ENCODE measurements at places on chromosomes 12 and 14.

GRCh38 chr14:61110316-61111082, 129.5 kb downstream of the SLC38A6 start:
- DNase-seq = no peak

DNA sequence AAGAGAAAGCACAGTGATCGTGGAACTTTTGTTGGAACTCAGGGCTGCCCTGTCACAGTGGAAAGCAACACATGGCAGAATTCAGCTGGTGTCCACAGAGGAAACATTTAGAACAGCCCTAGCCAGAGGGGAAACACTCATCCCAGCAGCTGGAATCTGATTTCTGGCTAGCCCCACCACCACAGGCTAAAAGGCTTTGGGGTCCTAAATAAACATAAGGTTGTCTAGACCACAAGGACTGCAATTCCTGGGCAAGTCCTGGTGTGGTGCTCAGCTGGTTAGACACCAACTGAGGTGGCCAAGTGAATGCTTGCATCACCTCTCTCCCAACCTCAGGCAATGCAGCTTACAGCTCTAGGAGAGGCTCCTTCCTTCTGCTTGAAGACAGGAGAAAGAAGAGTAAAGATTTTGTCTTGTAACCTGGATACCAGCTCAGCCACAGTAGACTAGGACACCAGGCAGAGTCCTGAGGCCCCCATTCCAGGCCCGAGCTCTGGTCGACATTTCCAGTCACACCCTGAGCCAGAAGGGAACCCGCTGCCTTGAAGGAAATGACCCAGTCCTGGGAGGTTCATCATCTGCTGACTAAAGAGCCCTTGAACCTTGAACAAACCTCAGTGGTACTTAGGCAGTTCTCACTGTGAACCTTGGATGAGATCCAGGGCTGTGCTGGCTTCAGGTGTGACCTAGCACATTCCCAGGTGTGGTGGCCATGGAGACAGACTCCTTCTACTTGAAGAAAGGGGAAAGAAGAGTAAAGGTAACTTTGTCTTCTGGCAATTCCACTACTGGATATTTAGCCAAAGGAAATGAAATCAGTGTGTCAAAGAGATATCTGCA, 85.4 kb upstream of the PLXNC1 start:
- no peak for DNase-seq

DNA sequence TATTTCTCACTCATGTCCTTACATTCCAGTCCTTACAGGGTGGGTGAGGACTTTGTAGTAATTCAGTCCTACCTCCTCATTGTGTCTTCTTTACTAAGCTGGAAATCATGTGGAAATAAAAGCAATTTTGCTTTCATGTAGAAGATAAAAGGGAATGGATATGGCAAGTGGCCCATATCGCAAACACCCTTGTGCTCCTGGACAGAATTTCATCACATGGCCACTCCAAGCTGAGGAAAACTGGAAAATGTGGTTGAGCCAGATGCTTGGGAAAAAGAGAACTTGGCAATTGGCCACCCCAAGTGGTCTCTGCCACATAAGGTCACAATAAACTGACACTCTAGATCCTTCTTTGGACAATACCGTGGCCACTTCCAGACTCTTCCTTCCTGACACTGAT, 64.2 kb upstream of the IFNG-AS1 start:
- DNase-seq = no peak

DNA sequence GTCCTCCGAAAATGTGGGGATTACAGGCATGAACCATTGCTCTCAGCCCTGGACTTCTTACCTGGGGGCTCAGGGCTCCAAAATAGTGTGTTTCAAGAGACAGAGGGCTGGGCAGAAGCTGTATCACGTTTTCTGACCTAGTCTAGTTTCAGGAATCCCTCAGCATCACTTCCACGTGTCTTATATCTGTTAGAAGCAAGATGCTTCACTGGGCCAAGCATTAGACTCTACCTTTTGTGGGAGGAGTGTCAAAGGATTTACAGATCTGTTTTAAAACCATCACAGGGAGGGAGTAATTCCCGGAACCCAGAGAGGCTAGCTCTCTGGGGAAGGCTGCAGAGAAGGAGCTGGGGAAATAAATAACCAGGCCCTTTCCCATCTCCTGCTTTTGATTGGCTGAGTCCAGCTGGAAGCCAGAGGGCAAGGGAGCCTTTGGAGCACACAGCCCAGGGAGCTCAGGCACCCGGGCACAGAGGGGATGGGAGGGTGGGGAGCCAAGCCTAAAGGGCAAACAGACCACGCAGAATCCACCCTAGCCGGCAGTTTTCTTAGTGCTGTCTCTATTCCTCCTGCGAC, 33.3 kb upstream of the ALDH2 start:
- DNase-seq = no peak

DNA sequence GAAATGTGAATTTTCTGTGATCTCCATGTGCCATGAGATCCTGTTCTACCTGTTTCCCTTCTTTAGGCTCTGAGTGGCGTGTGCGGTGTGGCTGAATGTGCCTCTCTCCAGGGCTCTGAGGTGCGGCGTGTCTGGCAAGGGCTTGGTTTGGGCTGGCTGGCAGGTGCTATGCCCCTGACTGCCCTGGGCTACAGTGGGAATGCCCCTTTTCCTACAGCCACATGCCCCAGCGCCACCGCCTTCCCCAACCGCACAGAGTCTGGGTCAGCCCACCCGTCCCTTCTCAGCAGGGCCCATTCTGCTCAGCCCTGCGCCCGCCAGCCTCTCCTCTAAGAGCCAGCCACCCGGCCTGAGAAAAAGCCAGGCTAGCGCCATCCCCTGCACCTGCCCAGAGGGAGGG, 24.7 kb downstream of the BTBD6 start:
- DNase-seq = no peak

- no peak for DNase-seq
Measured at GRCh38 chr12:114598111-114598510, 85.9 kb downstream of the TBX3 start.

- no peak for DNase-seq
Measured at GRCh38 chr14:103230658-103231334, 103.2 kb upstream of the EIF5 start.

- no peak for DNase-seq
Measured at GRCh38 chr12:104596134-104596799, 139.5 kb downstream of the CHST11 start.

GRCh38 chr14:70595443-70596185, 4.8 kb downstream of the MED6 start:
- no peak for DNase-seq

GRCh38 chr14:100237735-100238418, 1.1 kb upstream of the YY1 start:
- peak; percentile 86 for DNase-seq

DNA sequence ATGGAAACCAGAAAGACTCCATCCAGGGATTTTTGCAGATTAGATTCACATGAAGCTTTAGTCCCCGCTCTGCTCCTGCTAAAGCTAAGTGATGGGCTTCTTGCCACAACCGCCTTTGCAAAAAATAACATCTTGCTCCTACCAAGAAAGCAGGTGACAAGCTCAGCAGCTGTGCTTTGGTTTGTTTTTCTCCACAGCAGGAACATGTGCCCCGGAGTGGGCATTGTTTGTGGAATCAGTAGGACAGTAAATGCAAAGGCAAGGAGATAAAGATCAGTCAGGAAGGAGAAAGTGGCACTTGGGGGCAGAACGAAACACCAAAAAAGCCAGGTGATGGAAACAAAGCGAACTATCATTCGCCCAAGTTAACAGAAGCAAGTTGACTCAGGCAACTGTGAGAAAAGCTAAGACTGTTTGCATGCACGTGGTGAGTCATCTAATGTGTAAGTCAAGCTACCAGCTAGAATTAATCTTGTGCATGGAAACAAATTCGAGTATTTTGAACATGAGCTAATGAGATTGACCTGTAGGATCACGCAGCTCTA, 165.5 kb upstream of the PLXNC1 start:
- no peak for DNase-seq

GRCh38 chr12:109605599-109606228, 32.1 kb downstream of the MVK start:
- no peak for DNase-seq

DNA sequence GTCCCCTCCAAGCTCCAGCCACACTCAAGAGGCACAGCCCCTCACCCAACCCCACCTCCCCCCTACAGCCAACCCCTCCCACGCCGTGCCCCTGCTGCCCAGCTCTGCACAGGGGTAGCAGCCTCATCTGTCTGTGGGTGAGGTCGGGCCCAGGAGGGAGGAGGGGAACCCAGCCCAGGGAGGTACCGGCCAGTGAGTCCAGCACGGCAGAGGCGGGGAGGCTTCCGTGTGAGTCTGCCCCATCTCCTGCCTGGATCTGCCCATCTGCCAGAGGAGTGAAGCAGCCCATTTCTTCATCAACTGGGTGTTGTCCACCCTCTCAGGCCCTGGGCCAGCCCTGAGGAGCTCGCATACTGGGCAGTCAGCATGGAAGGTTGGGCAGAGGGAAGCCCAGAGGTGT, 54.2 kb downstream of the CCNK start:
- DNase-seq = no peak

DNA sequence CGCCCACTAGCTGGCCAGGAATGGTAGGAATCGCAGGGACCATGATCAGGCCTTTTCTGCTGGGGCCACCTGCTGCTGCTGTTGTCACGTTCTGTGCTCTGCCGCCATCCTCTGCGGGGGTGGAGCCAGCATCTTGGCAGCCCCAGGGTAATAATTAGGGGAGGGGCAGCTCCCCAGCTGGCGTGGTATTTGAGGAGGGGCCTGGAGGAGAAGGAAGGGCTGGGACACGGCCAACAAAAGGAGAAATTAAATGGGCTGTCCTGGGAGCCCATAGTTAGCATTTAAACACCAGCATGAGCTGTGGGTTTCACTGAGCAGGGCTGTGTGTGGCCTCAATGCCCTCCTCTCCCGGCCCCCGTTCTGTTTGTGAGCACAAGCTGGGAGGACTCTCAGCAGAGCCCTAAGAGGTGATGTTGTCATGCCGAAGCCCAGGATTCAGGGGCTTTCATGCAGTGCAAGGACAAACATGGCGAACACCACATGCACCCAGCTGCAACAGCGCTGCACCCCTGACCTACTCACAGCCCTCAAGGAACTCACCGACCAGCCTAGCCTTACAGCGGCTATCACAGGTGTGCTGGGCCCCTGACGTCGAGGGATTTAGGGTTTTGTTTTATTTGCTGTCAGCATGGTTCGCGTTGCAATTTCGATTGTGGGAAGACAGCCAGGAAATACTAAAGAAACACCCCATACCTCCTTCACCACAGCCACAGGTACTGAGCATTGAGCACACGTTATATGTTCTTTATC, 324.3 kb downstream of the CACNA1C start:
- DNase-seq = no peak

DNA sequence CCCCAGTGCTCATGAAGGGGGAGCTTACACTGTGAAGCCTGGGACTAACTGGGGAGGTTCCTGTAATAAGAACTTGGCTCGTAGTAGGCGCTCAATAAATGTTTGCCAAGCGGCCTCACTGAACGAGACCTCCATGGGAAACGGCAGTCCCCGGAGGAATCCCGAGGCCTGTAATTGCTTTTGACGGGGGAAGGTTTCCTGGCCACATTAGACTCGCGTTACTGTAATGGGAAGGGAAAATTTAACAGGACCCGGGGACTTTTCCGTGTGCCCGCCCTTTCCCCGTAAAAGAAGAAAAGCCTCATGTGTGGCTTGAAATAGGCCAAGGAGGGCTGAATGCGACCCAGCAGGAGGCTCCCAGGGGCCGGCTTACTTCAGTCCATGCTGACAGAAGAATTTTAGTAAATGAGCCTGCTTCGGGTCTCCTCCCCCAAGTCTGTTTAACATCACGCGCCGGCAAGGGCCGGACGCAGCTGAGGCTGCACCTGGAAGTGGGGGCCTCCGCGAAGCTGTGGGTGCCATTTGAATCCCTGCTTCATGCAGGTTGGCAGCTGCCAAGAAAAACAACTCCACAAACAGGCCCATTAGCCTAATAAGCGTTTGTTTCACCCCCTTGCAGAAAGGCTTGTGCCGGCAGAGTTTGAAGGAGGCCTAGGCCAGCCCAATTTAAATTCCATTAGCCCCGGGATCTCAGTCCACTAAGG, 39.8 kb upstream of the PWP1 start:
- no peak for DNase-seq

- peak; percentile 53 for DNase-seq
Measured at GRCh38 chr14:75906680-75907280, 75.0 kb downstream of the TGFB3 start.

GRCh38 chr12:17304503-17305347, 698.8 kb upstream of the LMO3 start:
- no peak for DNase-seq

DNA sequence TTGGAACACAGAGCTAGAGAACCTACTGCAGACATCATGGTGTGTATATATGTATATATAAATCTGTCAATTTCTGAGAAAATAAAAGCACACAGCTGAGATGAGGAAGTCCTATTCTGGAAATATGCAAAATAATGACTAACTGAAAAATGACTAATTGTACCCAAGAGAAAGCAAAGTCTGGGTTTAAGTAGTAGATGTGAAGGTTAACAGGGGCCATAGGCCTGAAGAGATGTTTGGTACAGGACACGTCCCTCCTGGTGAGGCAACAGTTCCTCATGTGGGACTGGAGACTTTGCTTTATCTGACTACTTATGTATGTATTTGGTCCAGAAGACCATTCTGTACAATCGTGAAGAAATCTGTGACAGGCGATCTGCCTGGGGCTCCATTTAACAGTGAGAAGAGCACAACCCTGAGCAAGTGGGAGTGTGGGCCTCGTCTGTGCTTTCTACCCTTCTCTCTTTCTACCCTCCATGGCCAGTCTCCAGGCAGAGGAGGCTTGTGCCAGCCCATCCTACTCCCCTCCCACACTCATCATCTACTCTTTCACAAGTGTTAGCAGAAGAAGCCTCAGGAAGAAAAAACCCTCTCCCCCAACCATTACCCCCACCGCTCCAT, 67.5 kb downstream of the SLC41A2 start:
- DNase-seq = no peak

GRCh38 chr14:32590157-32590556, 261.1 kb downstream of the AKAP6 start:
- no peak for DNase-seq

GRCh38 chr14:69632164-69632563, 20.8 kb downstream of the SUSD6 start:
- no peak for DNase-seq

- DNase-seq = peak; percentile 68
Measured at GRCh38 chr12:43444940-43445564, 107.0 kb downstream of the ADAMTS20 start.

GRCh38 chr14:59376686-59377085, 88.5 kb downstream of the GPR135 start:
- no peak for DNase-seq

DNA sequence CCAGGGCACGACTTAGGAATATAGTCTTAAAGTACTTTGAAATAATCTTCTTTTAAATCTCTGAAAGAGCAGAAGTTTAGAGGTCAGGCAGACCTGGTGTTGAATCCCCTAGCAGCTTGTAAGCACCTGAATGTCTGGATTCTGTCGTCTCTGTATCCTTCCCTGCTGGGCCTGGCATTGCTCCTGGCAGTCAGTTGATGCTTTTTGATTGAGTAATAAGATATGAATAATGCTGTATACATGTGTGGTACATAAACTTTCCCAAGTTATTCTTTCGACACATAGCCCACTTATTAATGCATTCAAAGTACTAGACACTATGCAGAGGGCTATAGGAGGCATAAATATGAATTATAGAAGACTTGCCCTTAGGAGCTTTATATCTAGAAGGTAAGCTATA, 31.4 kb downstream of the EVL start:
- no peak for DNase-seq

GRCh38 chr14:67151082-67151666, 38.1 kb upstream of the GARIN2 start:
- no peak for DNase-seq

- DNase-seq = no peak
Measured at GRCh38 chr12:1197264-1198018, 206.4 kb downstream of the ERC1 start.

GRCh38 chr14:103696466-103697071, 18.7 kb downstream of the XRCC3 start:
- no peak for DNase-seq

Data from stimulated activated effector memory CD8-positive, alpha-beta T cell treated with anti-CD3 and anti-CD28 coated beads, Interleukin-12 subunit alpha, Interleukin-12 subunit beta, amount 100 ng/mL, for 72 hours (primary cell).